ENCODE measurements at places on chromosomes 2 and 18.
A peak's percentile ranks its signal among the peaks of the same experiment; 100 is the strongest.

DNA sequence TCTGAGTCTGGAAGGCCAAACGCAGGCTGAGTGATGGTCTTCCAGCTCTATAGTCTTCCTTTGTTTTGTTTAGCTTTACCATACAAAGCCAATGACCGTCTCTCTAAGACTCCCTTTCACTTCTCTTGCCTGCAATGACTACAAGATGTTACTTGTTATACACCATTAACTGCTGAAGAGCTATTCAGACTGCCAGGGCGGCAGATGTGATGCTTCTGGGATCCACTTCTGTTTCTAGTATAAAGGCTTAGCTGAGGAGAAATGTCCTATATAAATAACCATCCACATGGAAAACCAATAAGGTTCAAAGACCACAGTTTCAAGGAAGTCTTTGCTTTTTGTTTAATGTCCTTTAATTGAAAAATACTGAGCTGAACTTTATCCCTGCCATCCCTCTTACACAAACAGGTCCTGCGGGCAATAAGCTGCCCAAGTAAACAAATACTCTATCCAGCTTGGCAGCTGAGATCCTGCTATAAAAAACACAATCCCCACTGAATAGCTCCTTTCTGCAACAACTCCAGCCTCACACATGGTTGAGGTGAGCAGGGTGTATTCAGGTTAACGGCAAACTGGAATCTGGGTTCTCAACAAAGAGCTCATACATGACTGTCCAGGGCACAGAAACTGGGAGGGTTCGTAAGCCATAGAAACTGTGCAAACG lies 124.6 kb downstream of the VIT start:
- peak; percentile 6 for DNase-seq

- DNase-seq: no peak
Measured at GRCh38 chr2:129062146-129062912, 743.7 kb upstream of the HS6ST1 start.

GRCh38 chr2:99875627-99876201 lies 266.7 kb downstream of the AFF3 start:
- no peak for DNase-seq

DNA sequence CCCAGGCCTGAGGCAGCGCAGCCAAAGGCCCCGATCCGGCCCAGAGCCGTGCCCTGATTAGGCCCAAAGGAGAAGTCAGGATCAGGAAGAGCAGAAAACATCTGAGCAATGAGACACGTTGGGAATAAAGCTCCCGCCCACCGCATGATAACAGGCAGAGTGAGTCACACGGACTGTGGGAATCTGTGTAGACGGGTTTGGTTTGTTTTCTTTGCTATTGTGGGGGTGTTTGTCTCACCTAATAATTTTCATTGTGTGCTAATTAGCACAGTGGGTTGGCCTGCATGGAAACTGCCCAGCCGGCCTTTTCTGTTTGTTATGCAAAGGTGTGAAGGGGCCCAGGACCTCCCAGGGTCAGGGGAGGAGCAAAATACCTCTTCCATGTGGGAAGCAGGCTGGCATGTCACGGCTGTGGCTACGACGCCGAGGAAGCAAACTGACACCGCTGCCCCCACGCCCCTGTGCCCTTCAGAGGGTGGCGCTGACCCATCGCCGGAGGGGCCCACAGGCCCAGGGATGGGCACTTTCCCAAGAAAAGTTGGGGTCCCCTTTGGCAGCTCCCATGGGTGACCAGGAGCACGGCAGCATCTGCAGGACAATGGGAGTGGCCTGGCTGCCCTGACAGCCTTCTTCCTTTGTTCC lies 68.4 kb upstream of the CTDP1 start:
- peak; percentile 47 for DNase-seq

- peak; percentile 77 for DNase-seq
Measured at GRCh38 chr18:46152436-46152807, 48.2 kb downstream of the HAUS1 start.

DNA sequence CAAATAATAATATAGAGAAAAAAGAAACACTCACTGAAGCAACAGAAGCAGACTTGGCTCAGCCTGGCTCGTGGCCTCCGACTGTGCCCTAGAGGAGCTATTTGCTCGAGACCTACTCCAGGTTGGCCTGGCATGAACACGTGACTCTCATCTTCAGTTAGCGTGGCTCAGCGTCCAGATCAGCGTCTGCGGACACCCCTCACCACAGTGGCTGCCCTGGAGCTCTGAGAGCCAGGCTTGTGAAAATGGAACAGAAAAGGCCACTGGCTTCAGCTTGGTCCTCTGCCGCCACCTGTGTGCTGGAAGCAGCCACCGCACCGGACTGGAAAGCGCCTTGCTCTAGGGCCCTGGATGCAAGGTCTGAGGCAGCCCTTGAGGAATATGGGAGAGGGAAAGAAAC lies 1184.0 kb upstream of the GYPC start:
- DNase-seq: peak; percentile 20

- DNase-seq: no peak
Measured at GRCh38 chr2:105828558-105828957, 83.8 kb downstream of the NCK2 start.

DNA sequence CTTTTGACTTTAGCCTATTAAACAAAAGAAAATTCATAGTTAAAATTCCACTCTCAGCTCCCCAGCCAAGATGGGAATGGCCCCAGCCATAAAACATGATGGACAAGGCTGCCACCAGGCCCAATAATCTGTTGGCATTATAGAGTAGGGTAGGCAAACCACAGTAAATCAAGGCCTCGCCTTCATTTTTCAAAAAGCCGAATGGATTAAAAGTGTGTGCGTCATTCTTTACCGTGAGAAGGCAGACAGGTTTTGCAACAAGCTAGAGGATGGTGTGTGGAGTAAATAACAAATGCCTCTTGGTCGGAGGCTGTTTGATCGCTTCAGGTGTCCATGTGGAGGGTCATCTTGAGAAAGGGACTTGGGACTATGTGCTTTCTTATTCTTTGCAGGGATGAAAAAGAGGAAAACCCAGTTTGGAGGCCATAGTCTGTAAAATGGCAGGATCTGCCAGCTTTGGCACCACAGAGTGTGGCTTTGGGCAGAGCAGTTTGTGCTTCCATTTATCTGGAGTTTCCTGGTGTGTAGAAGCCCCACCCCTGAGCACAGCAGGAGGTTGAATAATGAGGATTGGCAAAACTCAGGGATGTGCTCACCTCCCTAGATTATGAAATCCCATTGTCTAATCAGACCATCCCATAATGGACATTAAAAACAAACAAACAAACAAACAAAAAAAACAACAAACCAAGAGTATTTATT lies 57.1 kb upstream of the ITGB6 start:
- no peak for DNase-seq
